ENCODE measurements at places on chromosomes 3 and 15. TPM values are rescaled to one million over a fixed set of nuclear protein-coding genes. Genes with fewer than 3 reads are reported as not detected.

The SCAMP5 gene
- 23.5 TPM for total RNA-seq

The CRABP1 gene
- total RNA-seq: 156 TPM

The CLDN16 gene
- total RNA-seq: 0.11 TPM

The UBAP1L gene
- 10.7 TPM for total RNA-seq

The ECE2 gene
- total RNA-seq: not detected

The SERPINI2 gene
- total RNA-seq: not detected

The CLDN11 gene
- 164 TPM for total RNA-seq

The TYRO3 gene
- 104 TPM for total RNA-seq

The NPAP1 gene
- 0.51 TPM for total RNA-seq

The AADACL2 gene
- not detected for total RNA-seq

DNA sequence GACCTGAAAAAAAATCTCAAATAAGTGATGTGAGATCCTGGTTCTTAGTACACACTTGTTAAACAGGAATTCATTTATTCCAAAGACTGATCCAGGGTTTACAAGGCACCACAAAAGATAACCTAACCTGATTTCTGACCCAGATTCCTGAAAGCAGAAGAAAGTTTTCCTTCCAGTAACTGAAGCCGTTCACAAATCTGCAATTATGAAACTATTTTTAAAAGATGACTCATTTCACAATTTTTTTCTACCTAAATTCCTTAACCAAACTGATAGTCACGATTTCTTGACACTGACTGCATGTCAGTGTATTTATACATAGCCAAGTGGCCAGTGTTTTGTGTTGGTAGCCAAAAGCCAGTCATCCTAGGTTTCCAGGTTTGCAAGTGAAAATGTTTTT lies 17.1 kb downstream of the SLC9A9 start:
- DNase-seq: no peak

DNA sequence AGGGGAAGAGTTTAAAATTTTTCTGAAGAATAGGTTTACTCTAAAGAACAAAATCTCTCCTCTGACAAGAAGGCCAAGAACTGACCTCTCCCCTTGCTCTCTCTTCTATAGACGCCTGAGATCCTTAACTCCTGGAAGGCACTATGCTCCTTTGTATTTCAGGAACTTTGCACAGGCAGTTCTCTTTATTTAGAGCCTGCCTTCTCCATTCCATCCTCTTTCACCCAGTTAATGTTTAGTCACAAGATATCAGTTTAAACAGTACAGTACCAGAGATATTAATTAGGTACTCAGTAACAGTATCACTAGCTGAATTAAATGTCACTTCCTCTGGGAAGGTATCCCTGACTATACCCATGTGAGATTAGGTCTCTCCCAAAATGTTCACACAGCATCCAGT lies 33.5 kb downstream of the HERC1 start:
- DNase-seq: no peak

GRCh38 chr3:119207512-119207875 lies 33.2 kb downstream of the B4GALT4 start:
- no peak for DNase-seq

- DNase-seq: no peak
These were observed 259.8 kb upstream of the CTDSPL start for GRCh38 chr3:37601832-37602231.

- DNase-seq: no peak
These were observed 730 bp downstream of the DGKG start for GRCh38 chr3:186361246-186361761.

GRCh38 chr15:59522988-59523461 lies 85.0 kb downstream of the FAM81A start:
- no peak for DNase-seq

DNA sequence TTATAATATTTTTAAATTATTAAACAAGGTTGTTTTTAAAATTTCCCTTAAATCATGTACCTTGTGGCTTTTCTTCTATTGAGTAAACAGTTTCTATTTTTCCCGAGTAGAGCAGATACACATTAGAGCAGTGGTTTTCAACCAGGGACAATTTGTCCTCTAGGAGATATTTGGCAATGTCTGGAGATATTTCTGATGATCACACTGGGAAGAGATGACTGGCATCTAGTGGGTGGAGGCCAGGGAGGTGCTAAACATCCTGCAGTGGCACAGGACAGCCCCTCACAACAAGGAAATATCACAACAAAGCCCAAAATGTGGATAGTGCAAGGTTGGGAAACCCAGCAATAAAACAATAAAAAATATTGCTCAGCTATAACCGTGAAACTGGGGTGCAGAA lies 113.0 kb upstream of the PTPRG start:
- no peak for DNase-seq

DNA sequence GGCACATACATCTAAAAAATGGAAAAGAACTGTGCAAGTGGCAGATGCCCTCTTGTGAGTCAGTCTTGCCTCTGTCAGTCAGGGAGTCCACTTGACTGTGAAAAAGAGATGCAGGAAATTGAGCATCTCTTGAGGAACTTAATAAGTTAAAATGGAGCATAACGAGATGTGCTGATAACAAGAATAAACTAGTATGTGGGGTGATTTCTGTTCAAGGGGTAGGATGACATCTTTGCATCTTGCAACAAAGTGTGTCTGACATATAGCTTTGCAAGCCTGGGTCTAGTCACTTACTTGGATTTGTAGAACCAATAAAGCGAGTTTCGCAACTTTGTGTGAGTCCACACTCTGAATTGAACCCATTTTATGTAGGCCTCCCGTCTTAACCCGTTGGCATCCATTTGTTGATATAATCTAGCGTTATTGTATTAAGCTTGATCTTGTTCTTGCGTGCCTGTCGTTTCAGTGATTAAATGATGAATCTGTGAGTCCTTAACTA lies 2.2 kb downstream of the USP3 start:
- DNase-seq: no peak

GRCh38 chr3:16051691-16052090 lies 122.8 kb upstream of the GALNT15 start:
- no peak for DNase-seq

GRCh38 chr3:170903123-170903522 lies 5.3 kb downstream of the EIF5A2 start:
- DNase-seq: no peak

DNA sequence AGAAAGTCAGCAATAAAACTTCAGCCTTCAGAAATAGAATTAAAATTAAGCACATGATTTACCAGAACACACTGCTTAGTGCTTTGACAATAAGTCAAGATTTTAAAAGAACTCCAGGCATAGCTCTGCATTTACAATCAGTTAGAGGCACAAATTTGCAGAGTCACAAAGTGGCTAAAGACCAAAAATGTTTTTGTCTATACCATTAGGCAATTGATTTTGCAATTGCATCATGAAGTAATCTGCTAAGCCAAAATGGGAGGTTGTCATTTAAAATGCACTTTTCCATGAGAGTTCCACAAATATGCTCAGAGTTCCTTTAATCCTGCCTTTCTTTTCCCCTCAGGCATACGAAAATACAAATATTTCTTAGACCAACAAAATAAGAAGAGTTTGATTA lies 10.1 kb upstream of the DCP1A start:
- no peak for DNase-seq

GRCh38 chr3:38314764-38315487 lies 31.7 kb upstream of the XYLB start:
- DNase-seq: no peak

GRCh38 chr3:38969317-38970235 lies 82.2 kb downstream of the SCN11A start:
- DNase-seq: no peak

DNA sequence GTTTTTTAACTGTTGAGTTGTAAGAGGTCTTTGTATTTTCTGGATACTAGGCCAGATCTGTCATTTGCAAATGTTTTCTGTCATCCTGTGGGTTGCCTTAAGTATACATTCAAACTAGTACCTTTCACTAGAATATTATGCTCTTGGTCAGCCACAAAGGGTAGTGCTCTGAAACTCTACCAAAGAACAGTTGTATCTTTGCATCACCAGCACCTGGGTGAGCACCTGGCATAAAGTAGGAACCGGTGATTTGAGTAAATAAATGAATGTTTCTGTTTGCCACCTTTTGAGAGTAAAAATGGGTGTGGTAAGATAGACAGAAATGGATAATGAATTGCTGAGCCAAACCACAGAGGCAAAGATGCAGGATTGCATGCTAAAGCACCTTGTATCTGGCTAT lies 98.7 kb downstream of the SLCO3A1 start:
- DNase-seq: no peak

GRCh38 chr3:196051282-196052076 lies 30.4 kb downstream of the TFRC start:
- DNase-seq: no peak
